ENCODE measurements at places on chromosomes 3 and 15.

DNA sequence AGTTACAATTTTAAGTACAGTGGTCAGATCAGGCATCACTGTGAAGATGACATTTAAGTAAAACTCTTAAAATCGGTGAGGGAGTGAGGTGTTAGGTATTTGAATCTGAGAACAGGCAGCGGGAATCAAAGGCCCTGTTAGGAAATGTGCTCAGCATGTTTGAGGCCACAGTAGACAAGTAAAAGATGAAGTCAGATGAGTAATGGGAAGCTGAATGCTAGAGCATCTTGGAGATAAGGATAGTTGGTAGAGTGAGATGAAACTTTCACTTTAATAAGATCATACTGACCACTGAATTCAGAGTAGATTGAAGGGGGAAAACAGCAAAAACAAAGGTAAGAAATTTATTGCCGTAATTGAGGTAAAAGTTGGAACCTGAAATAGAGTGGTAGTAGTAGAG is 61.6 kb downstream of the DCBLD2 start:
- peak; percentile 35 for DNase-seq

DNA sequence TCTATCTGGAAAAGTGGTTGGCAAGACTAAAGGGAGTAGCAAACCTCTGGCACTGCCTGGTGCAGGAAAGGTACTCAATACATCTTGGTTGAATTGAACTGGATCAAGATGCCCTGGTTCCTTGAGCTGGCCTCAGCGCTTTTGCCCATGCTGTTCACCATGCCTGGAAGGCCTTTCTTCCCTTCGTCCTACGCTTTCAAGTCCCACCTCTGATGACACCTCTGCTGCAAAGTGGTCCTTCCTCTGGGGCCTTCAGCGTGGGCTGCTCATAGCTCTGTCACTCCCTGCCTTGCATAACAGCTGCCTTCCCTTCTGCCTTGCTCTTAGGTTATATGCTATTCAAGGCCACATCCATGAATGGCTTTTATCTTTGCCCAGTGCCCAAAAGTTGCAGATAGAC is 23.0 kb downstream of the ITGA11 start:
- DNase-seq = no peak

DNA sequence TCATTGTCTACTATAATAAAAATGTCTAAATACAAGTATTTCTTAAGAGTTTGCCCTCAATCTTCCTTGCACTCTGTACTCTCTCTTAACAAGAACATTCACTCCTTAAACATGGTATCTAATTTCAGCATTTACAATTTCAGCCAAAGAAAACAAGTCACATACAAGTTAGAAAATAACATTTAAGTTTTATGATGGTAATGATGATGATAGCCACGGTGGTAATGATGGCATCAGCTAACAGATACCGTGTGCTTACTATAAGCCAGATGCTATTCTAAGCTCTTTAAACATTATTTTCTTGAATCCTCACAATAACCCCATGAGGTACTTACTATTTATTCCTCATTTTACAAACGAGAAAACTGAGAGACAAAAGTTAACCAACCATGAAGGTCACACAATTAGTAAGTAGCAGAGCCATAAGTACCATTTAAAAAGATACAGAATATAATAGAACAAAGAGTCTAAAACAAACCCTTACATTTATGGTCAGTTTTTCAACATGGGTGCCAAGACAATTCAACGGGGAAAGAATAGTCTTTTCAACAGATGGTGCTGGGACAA is 7.4 kb downstream of the SPICE1 start:
- no peak for DNase-seq

DNA sequence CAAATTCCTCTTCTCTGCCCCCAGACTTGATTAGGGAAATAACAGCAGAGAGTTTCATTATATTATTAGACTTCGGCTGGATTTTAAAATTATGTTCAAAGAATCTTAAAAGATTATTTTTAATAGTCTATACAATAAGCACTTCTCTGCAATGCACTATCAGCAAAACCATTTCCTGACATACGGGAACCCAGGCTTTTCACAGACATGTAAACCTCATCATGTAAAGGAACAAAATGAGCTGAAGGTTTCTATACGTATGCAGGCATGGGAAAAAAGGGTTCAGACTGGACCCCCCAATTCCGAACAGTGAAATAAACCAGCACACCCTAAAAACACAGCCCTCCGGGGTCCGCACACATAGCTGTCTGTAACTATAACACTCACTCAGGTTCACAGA is 77.5 kb upstream of the LMOD3 start:
- DNase-seq = no peak

DNA sequence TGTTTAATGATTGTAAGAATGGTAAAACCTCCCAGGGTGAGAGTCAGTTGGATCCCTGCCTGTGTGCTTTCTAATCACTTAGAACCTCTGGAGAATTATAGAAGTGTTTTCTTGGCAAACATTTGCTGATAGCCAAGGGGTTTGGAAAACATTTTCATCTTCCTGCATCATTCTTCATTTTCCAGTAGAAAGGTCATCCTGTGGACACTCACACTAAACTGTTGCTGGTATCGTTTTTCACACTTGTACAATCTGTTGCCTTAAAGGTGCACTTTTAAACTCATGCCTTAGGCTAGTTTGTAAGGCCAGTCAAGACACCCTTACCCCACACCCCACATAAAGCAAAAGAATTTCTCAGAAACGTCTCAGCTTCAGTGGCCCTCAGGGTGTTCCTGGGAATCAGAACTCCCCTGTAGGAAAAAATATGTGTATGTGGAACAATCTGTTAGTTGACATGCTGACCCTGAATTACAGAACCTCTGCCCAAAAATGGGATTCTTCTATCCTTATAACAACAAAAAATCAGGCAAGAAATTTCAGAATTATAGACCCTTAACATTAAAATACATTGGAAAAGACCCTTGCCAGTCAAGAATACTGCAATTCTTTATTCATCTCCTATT is 5.8 kb upstream of the PLD1 start:
- DNase-seq = no peak

DNA sequence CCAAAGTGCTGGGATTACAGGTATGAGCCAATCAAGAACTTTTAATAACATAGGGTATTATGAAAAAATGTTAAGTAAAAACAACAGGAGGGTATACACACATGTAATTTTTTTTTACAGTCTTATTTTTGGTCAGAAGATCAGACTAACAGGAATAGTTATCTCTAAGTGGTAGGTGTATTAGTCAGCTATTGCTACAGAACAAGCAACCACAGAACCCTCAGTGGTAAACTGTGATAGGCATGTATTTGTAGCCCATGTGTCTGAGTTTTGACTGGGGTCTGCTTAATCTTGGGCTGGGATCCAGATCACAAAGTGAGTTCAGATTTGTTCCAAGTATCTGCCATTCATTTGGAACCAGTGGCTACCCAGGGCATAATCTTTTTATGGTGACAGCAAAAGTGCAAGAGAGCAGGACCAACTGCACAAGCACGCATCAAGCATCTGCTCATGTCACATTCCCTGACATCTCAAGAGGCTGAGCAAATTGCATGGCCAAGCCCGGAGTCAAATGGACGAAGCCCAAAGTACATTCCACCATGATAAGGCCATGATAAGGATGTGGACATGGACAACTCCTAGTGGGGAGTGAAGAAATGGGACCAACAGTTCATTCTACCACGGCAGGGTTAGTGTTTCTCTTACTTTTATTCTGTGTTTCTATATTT is 3.0 kb upstream of the IL5RA start:
- DNase-seq = no peak
